Activated naive CD8-positive, alpha-beta T cell treated with anti-CD3 and anti-CD28 coated beads for 36 hours (primary cell): ENCODE measurements at places on chromosomes 2 and 18.
A peak's percentile ranks its signal among the peaks of the same experiment; 100 is the strongest.

- peak; percentile 63 for DNase-seq
Observed at GRCh38 chr2:33598561-33599174, 431 bp downstream of the FAM98A start.

DNA sequence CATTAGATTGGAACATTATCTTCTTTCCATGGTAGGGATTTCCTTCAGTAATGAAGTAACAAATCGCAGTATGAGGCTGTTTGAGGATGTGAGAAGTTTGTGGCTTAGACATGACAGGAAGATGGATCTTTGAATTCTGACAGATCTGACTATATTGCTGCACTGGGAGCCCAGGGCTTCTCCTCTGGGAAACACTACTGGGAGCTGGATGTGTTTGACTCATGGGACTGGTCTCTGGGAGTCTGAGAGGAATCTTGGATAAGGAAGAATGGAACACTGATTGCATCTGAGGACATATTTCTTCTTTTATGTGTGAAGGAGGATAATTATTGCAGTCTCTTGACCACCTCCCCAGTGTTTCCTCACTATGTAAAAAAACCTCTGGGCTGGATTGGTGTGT lies 77.2 kb upstream of the ST6GAL2 start:
- no peak for DNase-seq

GRCh38 chr2:236240228-236240990 lies 23.8 kb downstream of the ASB18 start:
- no peak for DNase-seq

- DNase-seq: peak; percentile 62
Observed at GRCh38 chr2:102147935-102148334, 5.4 kb downstream of the IL1R1 start.

GRCh38 chr2:174062934-174063333 lies 97.8 kb upstream of the SP3 start:
- DNase-seq: no peak

DNA sequence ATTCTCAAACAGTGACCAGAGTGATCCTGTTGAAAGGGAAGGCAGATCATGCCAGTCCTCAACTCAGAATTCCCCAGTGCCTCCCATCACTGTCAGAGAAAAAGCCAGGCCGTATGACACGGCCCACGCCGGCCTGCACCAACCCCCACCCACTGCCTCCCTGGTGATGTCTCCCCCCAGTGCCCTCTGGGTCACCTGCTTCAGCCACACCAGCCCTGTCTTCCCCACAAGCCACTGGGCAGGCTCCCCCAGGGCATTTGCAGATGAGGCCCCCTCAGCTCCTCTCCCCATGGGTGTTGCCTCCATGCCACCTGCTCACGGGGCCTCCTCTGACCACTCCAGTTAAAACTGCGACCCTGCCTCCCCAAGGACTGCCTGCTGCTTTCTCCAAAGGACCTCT lies 169.8 kb downstream of the SH3RF3 start:
- no peak for DNase-seq

GRCh38 chr2:201233812-201234662 lies 26.3 kb upstream of the CASP8 start:
- DNase-seq: no peak

DNA sequence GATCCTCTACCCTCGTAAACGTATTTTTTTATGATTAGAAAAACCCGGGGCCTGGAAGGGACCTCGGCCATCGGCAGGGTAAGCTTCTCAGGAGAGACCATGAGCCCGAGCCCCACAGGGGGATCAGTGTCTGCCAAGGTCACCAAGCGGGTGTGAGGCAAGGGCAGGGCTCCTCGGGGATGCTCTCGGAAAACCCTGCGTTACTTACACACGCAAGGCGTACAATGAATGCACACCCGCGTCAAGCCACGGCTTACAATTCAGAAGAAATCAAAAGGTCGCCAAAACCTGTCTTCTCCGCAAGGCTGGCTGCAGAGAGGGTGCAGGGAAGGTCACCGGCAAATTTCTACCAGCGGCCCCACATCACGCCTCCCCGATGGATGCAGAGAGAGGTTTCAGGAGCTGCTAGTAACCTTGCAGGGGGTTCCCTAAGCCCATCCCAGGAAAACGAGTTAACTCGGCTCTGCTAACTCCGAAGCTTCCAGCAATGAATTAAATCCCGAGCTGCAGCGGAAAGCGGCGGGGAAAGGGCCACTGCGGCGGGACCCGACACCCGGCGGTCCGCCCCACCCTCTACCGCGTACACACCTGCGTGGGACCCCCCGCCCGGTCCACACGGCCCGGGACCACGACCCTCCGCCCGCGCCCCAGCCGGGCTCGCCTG lies 638 bp downstream of the ST3GAL5 start:
- DNase-seq: peak; percentile 50

DNA sequence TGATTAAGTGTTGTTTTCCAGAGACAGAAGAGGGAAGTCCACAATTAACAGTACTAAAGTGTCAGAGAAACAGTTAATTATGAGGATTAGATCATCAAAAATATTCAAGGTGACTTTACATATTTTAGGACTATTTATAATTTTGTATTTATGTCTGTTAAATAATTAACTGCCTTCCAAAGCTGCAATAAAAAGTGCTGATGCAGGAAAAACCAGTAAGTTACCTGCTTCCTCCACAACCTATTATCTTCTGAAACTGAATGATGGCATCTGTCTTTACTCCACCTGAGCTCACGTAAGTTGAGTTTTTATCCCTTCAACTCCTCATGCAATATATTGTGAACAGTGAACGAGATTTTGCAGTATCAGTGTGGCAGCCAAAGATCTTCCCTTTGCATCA lies 570.7 kb downstream of the THSD7B start:
- no peak for DNase-seq

GRCh38 chr2:69588403-69588802 lies 55.1 kb downstream of the AAK1 start:
- DNase-seq: no peak
